CD4-positive, CD25-positive, alpha-beta regulatory T cell (primary cell): ENCODE measurements at places on chromosomes 7 and 10. TPM values are rescaled to one million over a fixed set of nuclear protein-coding genes. Genes with fewer than 3 reads are reported as not detected.

GRCh38 chr10:79046741-79047583, 21.8 kb upstream of the ZMIZ1 start:
- H3K4me1 ChIP-seq: peaks cover 43% of the 10 kb centered on the region
- no peaks in the 10 kb centered on the region for H3K27me3 ChIP-seq
- no peaks in the 10 kb centered on the region for H3K36me3 ChIP-seq
- no peak for DNase-seq

DNA sequence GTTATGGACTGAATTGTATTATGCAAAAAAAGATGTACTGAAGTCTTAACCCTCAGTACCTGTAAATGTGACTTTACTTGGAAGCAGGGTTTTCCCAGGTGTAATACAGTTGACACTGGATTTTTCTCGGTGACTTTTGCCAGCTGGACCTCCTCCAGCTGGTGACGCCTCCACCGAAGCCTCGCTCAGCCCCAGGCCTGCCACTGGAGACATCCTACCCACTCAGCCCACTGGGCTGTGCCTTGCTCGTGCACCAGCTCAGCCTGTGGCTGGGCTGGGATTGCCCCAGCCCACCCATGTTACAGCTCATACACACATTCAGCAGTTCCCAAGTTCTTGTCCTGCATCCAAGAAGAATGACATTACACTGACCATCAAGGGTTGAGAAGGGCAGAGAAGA, 42.4 kb upstream of the GPR22 start:
- no peaks in the 10 kb centered on the region for H3K27me3 ChIP-seq
- no peak overlapping the region for H3K4me3 ChIP-seq
- H3K4me1 ChIP-seq: no peaks in the 10 kb centered on the region
- no peak for DNase-seq

- H3K27ac ChIP-seq: peak overlapping the region; percentile 86
- peak overlapping the region; percentile 70 for H3K4me3 ChIP-seq
- peaks cover 92% of the 10 kb centered on the region for H3K4me1 ChIP-seq
- H3K27me3 ChIP-seq: no peaks in the 10 kb centered on the region
These were observed 2.9 kb upstream of the ATP6V0E2 start for GRCh38 chr7:149870701-149871483.

DNA sequence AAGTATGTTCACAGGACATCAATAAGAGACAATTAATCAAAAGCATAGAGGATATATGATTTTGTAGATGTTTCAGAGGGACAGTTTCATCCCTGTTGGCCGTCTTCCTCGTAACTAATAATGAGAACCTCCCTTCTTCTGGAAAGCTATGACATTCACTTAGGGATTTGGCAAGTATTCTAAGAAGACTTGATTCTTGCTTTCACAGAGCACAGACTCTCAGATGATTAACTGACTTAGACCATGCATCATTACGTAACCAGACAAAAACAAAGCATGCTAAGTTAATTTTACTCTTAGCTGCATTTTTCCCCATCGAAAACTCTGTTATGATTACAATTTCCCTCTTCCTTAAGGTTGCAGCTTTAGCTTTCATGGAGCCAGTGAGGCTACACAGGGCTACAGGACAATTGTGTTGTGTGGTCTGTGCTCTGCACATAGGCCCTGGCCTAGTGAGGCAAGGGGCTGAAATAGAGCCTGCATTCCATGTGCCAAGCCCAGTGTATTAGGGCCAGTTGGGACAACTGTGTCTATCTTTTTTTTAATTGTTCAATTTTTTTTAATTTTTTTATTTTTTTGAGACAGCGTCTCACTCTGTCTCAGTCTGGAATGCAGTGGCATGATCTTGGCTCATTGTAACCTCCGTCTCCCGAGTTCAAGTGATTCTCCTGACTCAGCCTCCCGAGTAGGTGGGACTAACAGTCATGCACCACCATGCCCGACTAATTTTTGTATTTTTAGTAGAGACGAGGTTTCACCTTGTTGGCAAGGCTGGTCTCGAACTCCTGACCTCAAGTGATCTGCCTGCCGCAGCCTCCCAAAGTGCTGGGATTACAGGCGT, 105.3 kb downstream of the PLXDC2 start:
- no peaks in the 10 kb centered on the region for H3K27me3 ChIP-seq
- no peak for DNase-seq
- no peak overlapping the region for H3K27ac ChIP-seq
- H3K4me1 ChIP-seq: no peaks in the 10 kb centered on the region
- H3K36me3 ChIP-seq: no peaks in the 10 kb centered on the region

DNA sequence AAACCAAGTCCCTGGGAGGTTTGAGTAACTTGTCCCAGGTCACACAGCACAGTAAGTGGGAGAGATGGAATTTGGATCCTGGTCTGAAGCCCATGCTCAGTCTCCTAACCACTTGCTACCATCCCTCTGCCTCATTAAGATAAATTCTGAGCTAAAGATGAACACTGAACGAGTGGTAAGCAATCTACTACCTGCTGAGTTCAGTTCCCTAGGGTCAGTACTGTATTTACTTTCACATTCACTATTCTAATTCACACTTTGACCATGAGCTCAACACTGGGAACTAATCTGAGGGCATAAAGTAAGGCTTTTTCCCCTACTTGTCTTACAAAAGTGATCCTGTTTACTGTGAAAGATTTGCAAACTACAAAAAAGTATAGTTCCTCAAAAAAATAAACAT, 2.4 kb downstream of the UROS start:
- H3K27me3 ChIP-seq: no peaks in the 10 kb centered on the region
- DNase-seq: no peak
- peaks cover 8% of the 10 kb centered on the region for H3K36me3 ChIP-seq

DNA sequence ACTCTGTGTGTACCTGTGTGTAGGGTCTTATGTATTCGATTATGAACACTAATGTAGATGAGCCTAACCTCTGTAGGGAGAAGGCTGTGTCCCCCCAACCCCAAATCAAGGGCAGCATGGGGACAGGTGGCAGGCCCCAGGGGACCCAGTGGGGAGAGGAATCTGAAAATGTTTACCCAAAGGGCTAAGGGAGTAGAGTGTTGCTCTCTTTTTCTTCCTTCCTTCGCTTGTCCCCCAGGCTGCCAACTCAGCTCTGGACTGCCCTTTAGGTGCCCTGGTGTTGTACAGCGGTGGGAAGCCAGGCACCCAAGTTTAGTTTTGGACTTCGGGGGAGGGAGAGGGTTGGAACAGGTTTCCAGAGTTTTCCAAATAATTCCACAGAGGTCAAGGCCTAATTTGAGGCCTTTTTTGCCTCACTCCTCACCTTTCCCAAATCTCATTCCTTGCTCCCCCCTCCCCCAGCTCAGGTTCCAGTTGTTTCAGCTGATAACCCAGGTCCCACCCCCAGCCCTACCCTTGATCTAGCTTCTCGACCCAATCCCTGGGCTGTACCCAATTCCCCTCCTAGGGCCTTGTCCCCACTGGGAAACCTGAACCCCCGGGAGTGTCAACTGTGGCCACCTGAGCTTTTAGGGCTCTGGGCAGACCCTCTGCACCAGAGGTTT, 9.1 kb upstream of the PAX2 start:
- H3K27ac ChIP-seq: no peak overlapping the region
- DNase-seq: no peak
- H3K4me1 ChIP-seq: peaks cover 2% of the 10 kb centered on the region
- H3K4me3 ChIP-seq: no peak overlapping the region
- H3K36me3 ChIP-seq: no peaks in the 10 kb centered on the region

Gene NPY4R2
- total RNA-seq: not detected

- peaks cover 2% of the 10 kb centered on the region for H3K27me3 ChIP-seq
- H3K4me3 ChIP-seq: no peak overlapping the region
- DNase-seq: no peak
- H3K36me3 ChIP-seq: no peaks in the 10 kb centered on the region
- no peak overlapping the region for H3K27ac ChIP-seq
- H3K4me1 ChIP-seq: no peaks in the 10 kb centered on the region
These were observed 62.3 kb upstream of the BTBD16 start for GRCh38 chr10:122208571-122209430.

GRCh38 chr10:13049774-13050420, 48.4 kb upstream of the CCDC3 start:
- H3K27me3 ChIP-seq: peaks cover 3% of the 10 kb centered on the region
- H3K36me3 ChIP-seq: no peaks in the 10 kb centered on the region
- no peak overlapping the region for H3K27ac ChIP-seq
- no peak overlapping the region for H3K4me3 ChIP-seq
- no peaks in the 10 kb centered on the region for H3K4me1 ChIP-seq

Gene NXPH1
- total RNA-seq: not detected
